ELR (cell line): ENCODE measurements at places on chromosomes 7 and 10.
A peak's percentile ranks its signal among the peaks of the same experiment; 100 is the strongest.

DNA sequence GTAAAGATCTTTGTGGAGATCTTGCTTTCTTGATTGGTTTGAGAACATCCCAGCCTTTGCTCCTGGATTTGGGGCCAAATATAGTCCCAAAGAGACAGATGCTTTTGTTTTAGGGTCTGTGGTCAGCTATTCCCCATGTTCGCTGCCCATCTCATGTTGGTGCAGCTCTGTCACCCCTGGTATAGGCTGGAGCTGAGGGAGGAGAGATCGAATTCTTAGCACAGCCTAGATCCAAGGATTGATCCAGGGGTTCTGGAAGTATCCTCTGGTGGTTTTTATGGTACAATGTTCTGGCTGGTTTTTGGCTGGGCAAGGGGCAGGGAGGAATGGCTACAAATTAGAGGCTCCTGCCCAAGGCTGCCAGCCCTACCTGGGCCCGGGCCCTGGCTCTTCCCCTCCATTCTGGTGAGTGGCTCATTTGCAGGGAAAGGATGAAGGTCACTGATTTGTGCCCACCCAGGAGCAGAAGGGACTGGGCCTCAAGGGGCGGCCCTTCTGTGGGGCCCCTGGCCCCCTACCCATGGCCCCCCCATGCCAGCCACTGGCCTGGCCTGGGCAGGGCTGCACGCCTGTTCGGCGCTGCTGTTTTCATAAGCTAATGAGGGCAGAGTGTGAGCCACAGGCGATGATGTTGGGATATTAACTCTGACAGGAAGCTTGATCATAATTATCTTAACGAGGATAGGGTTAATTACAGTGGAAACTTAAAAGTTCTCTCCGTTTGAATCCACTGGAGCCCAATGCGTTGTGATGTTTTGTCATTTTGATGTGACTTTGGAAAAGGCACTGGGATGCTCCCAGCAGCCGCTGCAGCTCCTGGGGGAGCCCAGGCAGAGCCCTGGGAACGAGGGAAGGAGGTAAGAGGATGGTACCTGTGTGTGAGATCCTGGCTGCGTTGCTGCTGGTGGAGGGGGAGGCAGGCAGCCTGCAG lies 600.6 kb downstream of the LRMDA start:
- DNase-seq: no peak

GRCh38 chr10:17175551-17175950 lies 25.9 kb downstream of the TRDMT1 start:
- DNase-seq: peak; percentile 65

GRCh38 chr7:99741441-99741795 lies 6.4 kb upstream of the CYP3A7 start:
- no peak for DNase-seq

DNA sequence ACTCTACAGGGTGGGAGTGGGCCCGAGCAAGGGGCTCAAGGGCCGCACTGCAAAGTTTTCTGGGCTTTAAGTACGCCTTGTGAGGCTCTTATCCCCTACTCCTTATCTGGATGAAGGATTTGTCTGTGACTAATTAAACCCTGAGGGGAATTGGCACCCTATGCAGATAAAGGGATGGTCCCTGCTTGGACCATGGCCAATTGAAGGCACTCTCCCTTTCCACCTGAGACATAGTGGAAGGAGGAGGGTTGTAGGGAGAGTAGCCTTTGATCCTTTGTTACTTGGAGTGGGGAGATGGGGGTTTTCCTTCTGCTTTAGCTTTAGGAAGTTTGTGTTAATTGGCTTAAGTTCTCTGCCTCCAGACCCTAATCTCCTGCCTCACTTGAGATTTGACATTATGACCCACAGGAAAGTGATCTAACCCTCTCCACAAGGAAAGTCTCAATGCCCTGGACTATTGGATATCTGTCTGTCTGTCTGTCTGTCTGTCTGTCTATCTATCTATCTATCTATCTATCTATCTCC lies 1158.8 kb upstream of the SORCS1 start:
- DNase-seq: no peak

- DNase-seq: peak; percentile 60
Measured at GRCh38 chr7:79298145-79298760, 155.2 kb downstream of the MAGI2 start.

GRCh38 chr7:44159824-44160630 lies 18.9 kb upstream of the MYL7 start:
- DNase-seq: no peak

GRCh38 chr10:20473023-20473760 lies 423.9 kb downstream of the NEBL start:
- DNase-seq: no peak

- no peak for DNase-seq
Measured at GRCh38 chr7:20354610-20355528, 24.2 kb downstream of the ITGB8 start.

DNA sequence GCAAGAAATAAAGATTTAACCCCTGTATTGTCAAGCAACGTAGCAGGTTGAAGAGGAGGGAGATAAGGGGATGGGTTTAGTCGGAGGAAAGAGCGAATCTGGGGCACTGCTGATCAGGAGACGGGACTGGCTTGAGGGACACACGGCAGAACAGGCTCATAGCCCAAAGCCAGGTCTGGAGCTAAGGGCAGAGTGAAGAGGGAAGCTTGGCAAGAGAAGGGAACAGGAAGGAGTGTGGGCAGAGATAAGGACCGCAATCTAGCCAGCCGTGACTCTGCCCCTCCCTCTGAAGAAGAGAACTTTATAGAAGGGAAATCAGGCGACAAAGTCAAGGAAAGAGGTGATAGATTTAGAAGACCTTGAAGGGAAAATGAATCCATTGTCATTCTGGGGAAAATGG lies 67.6 kb downstream of the CAV1 start:
- no peak for DNase-seq

- DNase-seq: peak; percentile 53
Measured at GRCh38 chr7:93442478-93443224, 131.9 kb downstream of the CALCR start.

GRCh38 chr7:69781412-69781846 lies 183.2 kb downstream of the AUTS2 start:
- no peak for DNase-seq

DNA sequence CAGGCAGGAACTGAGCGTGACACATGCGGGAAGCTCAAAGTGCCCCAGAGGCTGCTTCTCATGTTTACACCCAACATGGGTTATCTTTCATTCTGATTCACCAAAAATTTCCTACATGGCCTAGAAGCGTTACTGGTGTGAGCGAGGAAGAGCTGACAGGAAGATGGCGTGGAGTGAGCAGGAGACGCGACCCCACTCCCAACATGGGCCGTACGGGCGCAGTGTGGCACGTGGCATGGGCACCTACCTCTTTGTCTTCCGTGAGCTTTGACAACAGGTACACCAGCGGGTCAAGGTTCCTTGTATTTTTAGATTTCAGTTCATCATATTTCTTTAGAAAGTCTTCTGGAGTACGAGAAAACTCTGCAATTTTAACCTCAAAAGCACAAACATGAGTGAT lies 8.9 kb downstream of the TUBGCP2 start:
- DNase-seq: no peak

DNA sequence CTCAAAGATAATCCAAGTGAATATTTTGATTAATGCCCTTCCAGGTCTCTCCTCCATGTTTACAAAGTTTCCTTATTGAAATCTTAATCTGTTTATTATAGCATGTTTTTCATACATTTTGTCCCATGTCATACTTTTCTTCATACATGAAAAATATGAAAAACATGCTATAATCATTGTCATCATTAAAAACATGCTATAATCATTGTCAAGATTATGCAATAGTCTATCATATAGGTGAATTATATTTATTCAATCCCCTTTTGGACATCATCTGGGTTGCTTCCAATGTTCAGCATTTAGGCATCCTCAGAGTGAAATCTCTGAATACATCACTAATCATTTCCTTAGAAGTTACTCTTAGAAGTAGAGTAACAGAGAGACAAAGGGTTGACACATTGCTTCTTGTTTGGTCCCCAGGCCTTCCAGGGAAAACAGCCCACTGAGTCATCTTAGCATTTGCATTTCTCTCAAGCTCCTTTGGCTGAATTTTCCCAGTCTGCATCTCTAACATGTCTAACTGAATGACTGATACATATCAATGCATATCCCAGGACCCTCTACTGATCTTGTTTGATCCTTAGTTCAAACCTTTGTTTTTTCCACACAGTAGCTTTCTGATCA lies 87.0 kb downstream of the SGMS1 start:
- DNase-seq: peak; percentile 83

DNA sequence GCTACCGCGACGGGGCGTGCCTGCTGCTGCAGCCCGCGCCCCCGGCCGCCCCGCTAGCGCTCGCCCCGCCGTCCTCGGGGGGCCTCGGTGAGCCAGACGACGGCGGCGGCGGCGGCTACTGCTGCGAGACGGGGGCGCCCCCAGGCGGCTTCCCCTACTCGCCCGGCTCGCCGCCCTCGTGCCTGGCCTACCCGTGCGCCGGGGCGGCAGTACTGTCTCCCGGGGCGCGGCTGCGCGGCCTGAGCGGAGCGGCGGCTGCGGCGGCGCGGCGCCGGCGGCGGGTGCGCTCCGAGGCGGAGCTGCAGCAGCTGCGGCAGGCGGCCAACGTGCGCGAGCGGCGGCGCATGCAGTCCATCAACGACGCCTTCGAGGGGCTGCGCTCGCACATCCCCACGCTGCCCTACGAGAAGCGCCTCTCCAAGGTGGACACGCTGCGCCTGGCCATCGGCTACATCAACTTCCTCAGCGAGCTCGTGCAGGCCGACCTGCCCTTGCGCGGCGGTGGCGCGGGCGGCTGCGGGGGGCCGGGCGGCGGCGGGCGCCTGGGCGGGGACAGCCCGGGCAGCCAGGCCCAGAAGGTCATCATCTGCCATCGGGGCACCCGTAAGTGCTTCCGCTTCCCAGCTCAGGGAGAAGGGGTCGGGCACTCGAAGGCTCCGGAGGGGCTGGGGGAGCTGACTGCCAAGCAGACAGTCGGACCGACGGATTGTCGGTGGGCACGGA lies 761 bp downstream of the PTF1A start:
- no peak for DNase-seq

- DNase-seq: no peak
Measured at GRCh38 chr10:30556189-30556588, 73.4 kb downstream of the LYZL2 start.

DNA sequence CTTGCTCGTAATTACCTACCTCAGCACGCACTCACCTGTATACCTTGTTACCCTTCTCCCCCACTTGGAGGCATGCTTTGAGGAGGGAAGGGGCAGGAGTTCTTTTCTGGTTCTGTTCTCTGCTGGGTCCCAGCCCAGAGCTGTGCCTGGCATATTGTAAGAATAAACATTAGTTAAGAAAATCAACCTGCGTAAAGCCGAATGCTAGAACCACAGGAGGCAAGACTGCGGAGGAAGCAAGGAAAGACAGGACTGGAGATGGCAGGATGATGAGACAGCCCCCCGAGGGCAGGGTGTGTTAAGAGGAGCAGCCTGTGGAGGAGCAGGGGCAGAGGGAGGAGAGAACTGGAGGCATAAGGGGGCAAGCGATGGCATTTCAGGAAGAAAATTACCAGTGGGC lies 9.5 kb downstream of the C10orf53 start:
- DNase-seq: no peak

GRCh38 chr7:50544992-50545391 lies 20.2 kb downstream of the DDC start:
- DNase-seq: no peak

DNA sequence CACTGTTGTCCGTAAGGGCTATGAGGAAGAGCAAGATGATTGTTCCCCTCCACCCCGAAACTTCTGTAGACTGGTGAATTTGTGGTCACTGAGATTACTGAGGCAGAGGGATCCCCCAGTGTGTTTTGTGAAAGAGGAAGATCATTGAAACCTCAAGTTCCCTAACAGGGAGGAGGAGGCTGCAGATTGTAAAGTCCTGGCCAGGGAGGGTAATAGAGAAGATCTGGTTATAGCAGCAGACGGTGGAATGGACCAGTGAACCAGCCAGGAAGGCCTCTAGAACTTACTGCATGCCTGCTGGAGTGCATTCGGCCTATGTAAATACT lies 31.1 kb downstream of the LMTK2 start:
- no peak for DNase-seq

DNA sequence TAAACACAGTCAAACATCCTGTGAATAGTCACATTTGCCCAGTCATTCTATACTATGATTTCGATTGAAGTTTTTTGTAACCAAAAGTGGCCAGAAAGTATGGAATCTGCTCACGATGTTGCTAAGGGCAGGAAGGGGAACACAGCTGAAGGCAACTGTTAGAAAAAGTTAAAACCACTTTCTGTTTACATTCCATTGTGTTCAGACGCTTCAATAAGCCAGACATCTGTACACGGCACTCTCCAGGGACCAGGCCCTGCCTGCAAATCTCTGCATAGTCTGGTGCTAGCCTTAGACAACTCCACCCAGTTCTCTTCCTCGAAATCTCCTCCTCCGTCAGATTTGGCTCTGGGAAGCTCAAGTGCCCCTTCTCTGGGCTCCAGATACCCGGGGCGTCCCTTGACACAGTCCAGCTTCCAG lies 17.1 kb upstream of the TMEM120A start:
- DNase-seq: no peak

- no peak for DNase-seq
Measured at GRCh38 chr7:156049366-156049765, 237.1 kb upstream of the SHH start.

DNA sequence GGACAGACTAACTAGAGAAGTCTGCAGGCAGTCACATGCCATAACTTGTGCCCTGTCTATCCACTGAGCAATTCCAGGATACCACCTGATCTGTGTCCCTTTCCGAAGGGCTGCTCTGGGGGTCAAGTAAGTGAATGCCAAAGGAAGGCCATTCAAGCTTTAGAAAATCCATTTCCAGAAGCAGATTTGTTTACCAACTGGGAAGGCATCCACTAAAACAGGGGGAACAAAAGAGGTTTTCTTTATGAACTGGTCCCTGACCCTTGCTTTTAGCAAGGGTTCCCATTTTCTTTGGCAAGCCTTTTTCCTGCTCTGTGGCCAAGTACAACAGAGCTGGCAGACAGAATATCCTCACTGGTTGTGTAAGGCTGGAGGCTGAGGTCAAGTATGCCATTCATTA lies 36.5 kb downstream of the ITPRID1 start:
- DNase-seq: no peak

DNA sequence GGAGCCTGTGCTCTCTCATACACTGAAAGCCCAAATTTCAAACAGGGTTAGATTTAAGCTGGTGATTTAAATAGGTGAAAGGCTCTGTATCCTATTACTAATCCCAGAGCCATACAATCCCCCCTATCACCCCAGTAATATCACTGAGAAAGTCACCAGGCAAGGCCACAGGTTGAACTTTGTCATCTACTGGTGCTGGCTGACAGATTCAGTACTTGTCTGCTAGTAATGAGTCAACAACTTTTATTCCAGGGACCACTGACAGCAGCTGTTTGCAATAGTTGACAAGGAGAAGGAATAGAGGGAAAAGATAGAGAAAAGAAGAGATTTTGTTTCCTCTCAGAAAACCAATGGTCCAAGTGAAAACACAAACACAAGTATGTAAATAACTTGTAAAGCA lies 10.4 kb downstream of the ASB15 start:
- DNase-seq: no peak

DNA sequence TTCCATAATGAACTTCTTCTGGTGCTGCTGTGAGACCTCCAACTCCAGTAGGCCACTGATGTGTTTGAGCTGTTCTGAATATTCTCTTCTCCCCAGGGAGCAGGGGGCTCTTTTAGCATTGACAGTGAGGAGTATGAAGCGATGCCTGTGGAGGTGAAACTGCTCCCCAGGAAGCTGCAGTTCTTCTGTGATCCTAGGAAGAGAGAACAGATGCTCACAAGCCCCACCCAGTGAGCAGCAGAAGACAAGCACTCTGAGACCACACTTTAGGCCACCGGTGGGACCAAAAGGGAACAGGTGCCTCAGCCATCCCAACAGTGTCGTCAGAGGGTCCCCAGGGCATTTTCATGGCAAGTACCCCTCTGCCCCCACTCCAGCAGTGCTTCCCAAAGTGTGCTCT lies 49.3 kb downstream of the DENND11 start:
- DNase-seq: no peak
